ENCODE measurements at places on chromosomes 1 and 21. TPM values are rescaled to one million over a fixed set of nuclear protein-coding genes. Genes with fewer than 3 reads are reported as not detected.
A peak's percentile ranks its signal among the peaks of the same experiment; 100 is the strongest.

GRCh38 chr1:225257081-225257480 is 170.8 kb downstream of the LBR start:
- no peak for DNase-seq

- no peak for DNase-seq
These were observed 40.6 kb upstream of the RABGAP1L start for GRCh38 chr1:174118751-174119150.

DNA sequence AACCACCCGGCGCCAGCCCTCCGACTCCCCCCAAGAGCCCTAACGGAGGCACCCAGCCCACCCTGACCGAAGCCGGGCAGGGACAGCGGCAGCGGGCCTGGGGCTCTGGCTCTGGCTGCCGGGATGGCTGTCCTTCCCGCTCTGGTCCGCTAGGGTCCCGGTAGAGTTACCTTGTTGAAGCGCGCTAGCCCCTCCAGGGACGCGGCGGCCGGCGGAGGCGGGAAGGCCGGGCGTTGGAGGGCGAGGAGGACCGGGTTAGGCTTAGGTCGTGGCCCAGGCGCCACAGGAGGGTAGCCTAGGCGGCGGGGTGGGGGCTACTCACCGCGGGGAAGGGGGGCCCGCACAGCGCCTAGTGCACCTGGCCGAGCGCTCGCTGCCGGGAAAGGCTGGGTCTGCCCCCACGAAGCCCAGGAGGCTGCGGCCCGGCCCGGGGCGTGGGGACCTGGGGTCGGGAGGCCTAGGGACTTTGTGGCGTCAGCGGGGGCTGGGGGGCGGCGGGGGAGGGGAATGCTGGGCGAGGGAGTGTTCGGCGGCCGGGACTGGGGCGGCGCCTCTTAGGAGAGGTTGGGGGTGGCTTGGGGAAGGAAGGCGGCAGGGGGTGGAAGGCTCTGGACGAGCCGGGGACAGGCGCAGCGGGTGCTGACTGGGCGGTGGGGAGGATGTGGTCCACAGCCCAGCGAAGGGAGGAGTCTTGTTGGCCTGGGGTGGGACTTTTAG is at the start of gene TRIM17:
Gene TRIM17 (minus strand): TSS at position 645 of the 717 bp plus-strand sequence. CDS start 1,789 bp downstream, outside the sequence.
- no peak for DNase-seq

Gene MYCL
- 22.1 TPM for total RNA-seq

GRCh38 chr1:228036701-228037231 is 30.0 kb downstream of the WNT3A start:
- peak; percentile 57 for DNase-seq

GRCh38 chr21:46129846-46130651 is 25.3 kb downstream of the FTCD start:
- DNase-seq = no peak

DNA sequence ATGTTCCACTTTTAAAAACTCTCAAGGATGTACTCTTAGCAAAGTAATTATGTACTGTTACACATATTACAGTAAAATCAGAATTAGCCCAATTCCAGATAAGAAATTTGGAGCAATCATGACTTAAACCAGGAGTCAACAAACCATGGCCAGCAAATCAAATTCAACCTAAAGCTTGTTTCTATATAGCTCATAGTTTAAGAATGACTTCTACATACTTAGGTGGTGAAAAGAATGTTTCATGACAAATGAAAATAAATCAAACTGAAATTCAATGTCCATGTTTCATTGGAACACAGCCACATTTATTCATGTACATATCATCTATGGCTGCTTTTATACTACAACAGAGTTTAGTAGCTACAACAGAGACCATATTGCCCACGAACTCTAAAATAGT is 35.1 kb downstream of the FRRS1 start:
- DNase-seq = no peak

DNA sequence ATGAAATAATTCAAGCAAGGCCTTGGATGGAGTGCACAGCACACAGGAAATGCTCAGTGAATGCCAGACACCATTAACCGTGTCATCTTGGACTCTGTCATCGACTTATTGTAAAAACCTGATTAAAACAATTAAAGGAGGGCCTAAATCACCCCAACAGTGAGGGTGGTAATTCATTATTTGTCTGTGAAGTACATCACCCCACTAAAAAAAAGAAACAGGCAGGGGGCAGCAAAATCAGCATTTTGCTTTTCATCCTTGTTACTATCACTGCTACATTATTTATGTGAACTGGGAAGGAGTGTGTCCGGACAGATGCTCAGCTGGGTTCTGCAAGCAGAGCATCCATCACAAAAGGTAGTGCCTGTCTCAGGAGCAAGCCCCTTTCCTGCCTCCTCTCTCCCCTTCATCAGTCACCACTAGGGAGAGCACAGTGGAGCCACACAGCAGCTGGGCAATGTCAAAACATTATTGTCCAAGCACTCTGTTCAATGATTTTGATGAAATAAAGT is 98.5 kb downstream of the RERE start:
- DNase-seq = no peak

DNA sequence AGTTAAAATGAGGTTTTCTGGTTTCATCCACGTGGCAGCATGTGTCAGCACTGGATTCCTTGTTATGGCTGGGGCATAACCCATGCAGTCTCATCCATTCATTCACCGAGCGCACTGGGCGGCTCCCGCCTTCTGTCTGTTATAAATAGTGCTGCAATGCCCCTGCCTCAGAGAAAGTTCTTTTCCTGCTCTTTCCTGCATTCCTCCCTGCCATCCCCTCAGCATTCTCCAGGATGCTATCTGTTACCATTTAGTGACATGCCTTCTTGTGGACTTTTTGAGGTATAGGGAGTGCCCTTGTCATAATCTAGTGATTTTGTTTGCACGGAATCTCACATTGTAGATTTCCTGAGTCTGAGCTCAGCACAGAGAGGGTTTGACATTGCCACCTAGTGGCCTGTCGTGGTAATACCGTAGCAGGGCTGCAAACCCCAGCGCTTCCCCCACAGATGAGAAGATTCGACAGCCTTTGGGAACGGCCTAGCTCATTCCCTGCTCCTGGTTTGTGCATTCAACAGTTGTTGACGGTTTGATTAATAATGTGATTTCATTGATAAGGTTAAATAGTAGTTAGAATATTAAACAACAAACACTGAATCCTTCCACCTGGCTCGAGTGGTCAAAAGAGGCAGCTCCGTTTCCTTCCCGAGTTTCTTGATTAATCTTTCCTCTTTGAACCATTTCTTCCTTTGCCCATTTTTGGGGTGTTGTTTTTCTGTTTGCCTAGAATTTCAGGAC is 46.3 kb downstream of the UMODL1 start:
- DNase-seq = peak; percentile 89

GRCh38 chr1:31815307-31815645 is 546 bp downstream of the SPOCD1 start:
- peak; percentile 56 for DNase-seq

All from ascending aorta (tissue), 2 donors.